Psoas muscle (tissue), 8 donors: ENCODE measurements at places on chromosomes 1 and 21.

GRCh38 chr1:224747578-224747977 is 131.5 kb downstream of the CNIH3 start:
- DNase-seq, result no peak

GRCh38 chr1:172357753-172358385 is 62.6 kb upstream of the C1orf105 start:
- DNase-seq, result no peak

GRCh38 chr1:17856496-17857108 is 101.5 kb downstream of the ACTL8 start:
- no peak for DNase-seq

DNA sequence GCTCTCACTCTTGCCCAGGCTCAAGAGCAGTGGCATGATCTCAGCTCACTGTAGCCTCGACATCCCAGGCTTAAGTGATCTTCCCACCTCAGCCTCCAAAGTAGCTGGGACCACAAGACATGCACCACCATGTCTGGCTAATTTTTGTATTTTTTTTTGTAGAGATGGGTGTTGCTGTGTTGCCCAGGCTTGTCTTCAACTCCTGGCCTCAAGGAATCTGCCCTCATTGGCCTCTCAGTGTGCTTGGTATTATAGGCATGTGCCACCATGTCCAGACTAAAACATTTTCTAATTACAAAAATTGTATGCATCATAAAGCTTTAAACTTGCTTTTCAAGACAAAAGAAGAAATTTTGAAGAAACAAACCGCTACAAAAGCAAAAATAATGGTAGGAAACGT is 20.1 kb downstream of the CBR1 start:
- DNase-seq, result no peak

DNA sequence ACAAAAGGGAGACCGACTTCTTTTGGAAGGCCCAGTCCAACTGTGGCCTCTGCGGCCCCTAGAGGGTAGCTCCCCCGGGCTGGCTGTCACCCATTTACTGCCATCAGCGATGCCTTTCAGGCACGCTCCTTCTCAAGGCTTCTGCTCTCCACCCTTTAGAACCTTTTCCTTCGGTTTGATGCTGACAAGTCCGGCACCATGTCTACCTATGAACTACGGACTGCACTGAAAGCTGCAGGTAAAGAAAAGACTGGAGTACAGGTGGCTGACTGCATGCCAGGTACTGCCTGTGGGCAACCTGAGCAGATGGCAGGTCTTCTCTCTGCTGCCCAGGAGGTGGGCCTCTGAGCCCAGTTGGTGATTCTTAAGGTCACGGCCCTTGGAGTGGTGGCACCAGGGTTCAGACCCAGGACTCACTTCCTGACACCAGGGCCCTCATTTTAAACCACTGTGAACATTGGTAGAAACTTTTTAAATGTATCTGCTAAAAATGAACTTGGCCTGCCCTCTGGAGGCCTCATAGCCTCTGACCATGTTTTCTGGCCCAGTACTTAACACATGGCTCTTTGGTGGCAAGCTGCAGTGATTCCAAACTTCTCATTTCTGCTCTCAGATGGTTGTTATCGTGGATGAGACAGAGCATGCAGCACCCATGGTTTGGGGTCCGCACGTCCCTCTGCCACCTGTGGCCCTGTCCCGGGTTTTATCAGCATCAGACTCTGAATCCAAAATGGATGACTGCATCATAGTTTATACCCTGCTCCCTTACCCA is 45.7 kb downstream of the CAPN9 start:
- no peak for DNase-seq

- no peak for DNase-seq
Observed at GRCh38 chr1:110309767-110310166, 29.4 kb upstream of the RBM15 start.

GRCh38 chr1:194279975-194280374 is 1093.6 kb upstream of the B3GALT2 start:
- DNase-seq, result no peak

GRCh38 chr1:24558902-24559791 is 3.3 kb downstream of the NCMAP start:
- peak; percentile 75 for DNase-seq

GRCh38 chr1:40385437-40386358 is 12.2 kb downstream of the SMAP2 start:
- no peak for DNase-seq

DNA sequence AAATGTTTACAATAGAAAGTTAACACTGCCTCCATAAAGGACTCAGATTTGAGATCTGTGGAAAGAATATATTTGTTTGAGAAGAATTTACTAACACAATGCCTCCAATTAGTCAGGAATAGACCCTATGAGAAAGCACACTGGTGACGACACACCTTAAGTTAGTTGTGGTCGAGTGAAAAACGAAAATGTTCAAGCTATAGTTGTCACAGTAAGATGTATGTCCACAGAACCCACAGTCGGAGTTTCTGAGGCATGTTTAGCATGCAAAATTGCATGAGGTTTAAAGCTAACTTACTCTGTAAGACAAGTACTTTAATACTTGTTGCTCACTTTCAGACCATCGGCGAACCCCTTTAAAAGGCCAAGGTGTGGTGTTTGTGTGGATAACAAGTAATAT is 69.9 kb upstream of the SIPA1L2 start:
- DNase-seq, result no peak

- no peak for DNase-seq
Observed at GRCh38 chr1:212951126-212951946, 995 bp downstream of the VASH2 start.

- no peak for DNase-seq
Observed at GRCh38 chr1:163076044-163076443, 6.9 kb downstream of the RGS4 start.

- DNase-seq, result no peak
Observed at GRCh38 chr1:48715921-48716320, 60.8 kb downstream of the BEND5 start.

GRCh38 chr21:42865776-42866160 is 13.6 kb downstream of the WDR4 start:
- DNase-seq, result no peak

GRCh38 chr1:197171531-197171930 is 25.1 kb upstream of the ASPM start:
- no peak for DNase-seq

DNA sequence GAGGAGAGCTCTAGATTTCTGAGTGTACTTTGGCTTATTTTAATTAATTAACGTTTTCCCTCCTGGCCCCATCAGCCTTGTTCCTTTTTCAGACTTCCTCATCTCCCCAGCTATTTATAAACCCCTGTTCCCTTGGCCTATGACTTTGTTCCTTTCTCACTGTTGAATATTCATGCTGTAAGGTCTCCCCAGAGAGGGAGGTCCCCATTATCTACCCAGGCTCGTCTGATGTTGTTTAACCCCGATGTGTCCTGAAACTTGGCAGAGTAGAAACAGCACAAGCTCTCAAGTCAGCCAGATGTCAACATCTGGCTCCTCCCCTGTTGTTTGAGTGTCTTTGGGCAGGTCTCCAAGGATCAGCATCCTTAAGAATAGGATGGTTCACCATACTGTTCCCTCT is 153.6 kb downstream of the HIVEP3 start:
- no peak for DNase-seq

DNA sequence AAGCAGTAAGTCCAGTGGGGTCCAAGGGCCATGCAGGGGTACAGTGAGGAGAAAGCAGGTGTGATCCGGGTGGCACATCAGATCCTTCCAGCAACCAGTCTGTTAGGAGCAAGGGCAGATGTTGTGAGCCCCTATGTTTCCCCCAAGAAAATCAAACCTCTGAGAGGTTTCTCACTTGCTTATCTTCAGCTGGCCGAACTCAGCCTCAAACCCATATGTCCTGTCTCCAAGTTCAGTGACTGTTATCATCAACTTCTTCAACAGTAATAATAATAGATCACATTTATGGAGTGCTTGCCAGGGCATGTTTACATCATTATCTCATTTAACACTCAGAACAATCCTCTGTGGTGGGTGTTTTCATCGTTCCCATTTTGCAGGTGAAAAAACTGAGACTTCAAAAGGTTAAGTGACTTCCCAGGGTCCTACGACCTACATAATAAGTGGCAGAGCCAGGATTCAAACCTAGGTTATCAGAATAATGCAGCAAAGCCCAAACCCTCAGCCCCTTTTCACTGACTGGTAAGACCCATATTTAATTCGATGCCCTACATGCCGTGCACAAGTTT is 3.3 kb downstream of the CAPN2 start:
- DNase-seq, result no peak

- peak; percentile 76 for DNase-seq
Observed at GRCh38 chr1:212557739-212558692, 50.5 kb upstream of the ATF3 start.

DNA sequence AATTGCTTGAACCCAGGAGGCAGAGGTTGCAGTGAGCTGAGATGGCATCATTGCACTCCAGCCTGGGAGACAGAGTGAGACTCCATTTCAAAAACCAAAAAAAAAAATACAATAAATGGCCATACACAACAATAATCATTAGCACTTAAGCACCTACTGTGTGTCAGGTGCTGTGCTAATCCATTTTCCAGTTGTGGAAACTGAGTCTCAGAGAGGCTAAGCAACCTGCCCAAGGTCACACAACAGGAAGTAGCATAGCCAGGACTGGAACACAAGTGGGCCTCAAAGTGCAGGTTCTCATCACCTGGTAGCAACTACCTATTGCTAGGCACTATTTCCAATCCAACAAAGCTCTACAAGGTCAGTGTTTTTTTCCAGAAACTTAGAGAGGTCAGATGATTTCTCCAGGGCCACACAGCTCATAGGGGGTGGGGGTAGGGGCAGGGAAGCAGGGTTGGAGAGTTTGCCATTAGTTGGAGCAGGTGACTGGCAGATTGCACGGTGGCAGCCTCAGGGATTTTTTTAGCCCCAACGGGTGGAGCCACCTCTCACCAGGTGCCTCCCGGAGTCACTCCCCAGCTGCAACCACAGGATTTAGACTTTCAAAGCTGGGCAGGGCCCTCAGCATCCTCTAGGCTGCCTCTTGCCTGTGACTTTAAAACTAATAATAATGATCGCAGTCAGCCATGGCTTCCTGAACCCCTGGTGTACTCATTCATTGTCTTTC is 52.5 kb upstream of the ID3 start:
- no peak for DNase-seq

DNA sequence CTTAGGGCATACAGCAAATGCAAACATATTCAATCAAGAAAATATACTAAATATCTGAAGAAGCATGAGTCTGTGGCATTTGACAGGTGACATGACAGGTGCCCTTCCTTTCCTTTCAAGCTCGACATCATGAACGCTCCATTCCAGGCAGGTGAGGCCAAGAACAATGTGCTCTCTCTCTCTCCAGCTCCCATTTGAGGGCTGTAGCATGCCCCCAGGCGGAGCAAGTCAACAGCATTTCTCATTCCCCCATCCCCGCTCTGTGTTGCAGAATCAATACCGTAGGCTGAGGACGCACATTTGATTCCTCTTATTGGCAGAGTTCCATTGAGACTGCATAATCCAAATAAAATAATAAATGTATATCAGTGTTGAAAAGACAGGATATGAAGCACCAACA is 24.6 kb upstream of the PLPPR4 start:
- DNase-seq, result no peak

DNA sequence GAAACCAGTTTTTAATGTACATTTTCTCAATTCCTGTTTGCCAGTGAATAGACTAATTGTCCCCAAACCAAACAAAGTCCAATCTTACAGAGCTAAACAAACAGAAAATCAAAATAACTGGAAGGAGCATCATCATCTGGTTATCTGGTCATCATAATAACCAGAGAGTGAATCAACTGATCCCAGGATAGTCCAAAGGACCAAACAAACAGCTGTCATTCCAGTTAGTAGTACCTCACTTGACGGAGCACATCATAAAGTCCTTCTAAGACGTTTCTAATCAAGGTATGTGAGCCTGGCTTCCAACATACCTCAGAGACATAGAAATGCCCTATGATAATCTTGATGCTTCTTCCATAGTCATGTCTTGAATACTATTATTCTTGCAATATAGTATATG is 240.5 kb downstream of the LTN1 start:
- no peak for DNase-seq

DNA sequence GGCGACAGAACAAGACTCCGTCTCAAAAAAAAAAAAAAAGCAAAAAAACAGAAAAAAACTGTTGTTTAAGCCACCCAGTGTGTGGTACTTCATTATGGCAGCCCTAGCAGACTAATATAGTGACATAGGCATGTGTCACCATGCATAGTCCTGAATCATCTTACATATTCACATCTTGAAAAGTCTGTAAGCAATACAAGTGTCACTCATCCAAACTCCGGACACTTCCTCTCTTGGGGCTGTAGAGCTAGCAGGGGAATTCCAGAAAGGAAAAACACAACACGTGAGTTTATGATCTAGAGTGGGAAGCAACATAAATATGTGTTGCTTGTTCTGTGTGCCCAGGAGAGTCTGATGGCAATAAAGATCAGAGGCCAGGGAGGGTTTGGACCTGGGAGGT is 81.6 kb upstream of the KCNE2 start:
- no peak for DNase-seq

GRCh38 chr1:92544756-92545165 is 58.0 kb upstream of the GFI1 start:
- no peak for DNase-seq

DNA sequence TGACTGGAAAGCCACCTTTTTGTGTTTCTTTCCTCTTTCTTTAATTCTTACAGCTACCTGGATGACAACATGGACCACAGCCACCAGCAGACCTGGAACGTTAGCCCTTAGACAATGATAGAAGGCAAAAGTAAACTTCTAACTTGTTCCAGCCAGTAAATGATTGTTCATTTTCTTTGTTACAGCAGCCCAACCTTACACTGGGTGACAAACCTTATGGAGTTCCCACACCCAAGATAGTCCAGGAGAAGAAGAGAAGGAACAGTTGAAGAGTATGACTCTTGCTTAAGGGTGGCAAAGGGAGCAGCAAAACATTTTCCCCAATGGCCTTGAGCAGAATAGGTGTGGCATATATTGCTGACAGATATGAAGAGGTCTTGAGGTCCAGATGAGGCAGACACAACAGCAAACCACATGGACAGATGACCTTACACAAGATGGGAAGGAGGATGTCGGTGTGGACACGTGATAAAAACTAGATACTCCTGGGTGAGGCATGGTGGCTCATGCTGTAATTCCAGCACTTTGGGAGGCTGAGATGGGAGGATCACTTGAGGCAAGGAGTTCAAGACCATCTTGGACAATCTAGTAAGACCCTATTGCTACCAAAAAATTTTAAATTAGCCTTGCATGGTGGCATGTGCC is 11.8 kb upstream of the FAM76A start:
- DNase-seq, result no peak

- no peak for DNase-seq
Observed at GRCh38 chr1:180247061-180247460, 17.0 kb downstream of the LHX4 start.

DNA sequence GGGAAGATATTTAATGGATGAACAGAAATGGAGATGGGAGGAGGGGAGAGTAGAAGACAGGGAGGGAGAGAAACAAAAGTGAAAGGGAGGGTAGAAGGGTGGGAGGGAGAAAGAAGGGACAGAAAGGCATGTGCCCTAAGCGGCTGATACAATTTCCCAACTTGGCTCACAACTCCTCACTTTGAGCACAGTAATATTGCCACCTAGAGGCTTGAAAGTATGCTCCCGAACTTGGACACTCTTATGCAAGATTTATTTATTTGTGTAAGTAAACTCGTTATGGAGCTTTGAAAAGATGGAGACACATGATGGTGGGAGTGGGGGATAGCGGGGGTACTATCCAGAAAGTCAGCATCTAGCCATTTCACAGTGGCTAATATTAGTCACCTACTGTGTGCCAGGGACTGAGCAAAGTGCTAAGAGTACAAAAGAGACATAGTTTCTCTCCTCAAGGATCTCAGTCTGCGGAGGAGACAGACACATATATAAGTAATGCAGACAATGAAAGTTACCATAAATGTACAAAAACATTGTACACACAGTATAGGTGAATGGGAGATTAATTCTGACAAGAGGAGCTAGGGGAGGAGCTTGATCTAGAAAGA is 189.7 kb downstream of the SEC16B start:
- DNase-seq, result no peak
